LHCN-M2 (cell line): ENCODE measurements at places on chromosomes 3 and 15. TPM values are rescaled to one million over a fixed set of nuclear protein-coding genes. Genes with fewer than 3 reads are reported as not detected.

GRCh38 chr3:115085197-115085865 is 61.8 kb downstream of the ZBTB20 start:
- DNase-seq: peak; percentile 27

DNA sequence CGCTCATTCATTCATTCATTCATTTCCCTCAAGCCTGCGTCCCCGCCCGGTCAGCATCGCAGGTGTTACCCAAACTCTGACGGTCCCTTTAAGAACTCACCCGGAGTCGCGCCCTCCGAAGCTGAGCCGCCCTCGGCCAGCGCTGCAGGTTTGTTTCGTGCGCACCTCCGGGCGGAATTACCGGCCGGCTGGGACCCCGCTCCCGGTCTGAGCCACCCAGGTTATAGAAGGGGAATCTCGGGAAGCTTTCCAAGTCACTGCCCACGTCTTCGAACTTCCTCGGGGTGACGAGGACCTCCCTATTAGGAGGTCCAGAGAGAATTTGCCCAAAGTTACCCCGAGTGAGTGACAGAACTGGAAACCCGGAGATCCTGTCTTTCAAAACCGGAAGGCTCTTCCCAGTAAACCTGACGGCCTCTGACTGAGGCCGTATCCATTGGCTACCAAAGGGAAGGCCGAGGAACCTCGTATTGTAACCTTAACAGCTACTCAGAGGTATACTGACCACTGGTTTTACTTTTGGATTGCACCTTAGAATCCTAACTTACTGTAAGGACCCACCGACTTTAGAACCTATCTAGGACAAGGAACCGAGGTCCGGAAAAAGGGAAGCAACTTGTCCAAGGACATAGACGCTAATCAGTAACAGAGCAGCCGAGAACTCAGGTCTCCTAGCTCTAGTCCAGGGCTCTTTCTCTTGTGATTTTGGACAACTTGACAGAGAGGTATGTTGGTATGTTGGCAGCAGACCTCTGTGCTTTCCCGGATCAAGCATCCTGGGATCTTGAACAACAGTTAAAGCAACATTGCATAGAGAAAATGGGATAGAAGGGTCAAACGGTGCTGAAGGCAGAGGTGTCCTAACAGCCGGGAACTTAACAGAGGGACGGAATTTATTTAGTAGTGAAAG is 788 bp upstream of the DLG1 start:
- DNase-seq: no peak

DNA sequence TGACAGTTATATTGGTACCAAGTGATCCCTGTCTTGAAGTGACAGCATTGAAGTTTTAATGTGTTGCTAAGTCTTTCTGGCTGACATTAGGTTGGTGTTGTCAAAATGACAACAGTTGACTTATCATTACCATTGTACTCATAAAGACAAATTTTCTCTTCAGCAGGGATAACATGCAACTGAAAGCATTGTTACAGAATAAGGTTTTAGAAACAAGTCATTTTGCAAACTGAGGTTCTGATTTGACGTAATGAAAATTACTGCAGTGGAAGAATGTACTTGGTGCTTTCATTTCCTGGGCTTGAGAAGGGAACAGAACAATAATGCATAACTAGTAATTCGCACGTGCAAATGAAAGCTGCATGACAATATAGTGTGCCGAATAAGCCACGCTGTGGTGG is 75.1 kb downstream of the MOBP start:
- no peak for DNase-seq

DNA sequence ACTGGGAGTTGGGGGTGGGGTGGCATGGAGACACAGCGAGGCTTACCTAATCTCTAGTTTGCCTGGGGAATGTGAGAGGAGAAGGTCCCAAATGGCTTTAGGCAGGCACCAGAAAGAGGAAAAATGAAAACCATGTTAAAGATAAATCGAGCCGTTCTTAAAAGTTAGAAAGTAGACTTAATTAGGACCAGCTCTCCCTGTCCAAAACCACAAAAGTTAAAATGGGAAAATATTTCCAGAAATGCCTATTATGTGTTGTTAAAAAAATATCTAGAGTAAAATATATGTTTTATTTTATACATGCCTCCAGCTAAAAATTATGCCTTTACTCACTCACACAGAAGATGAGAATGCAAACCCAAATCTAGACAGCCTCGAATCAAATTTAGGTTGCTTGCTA is 50.1 kb downstream of the LRTM1 start:
- no peak for DNase-seq

DNA sequence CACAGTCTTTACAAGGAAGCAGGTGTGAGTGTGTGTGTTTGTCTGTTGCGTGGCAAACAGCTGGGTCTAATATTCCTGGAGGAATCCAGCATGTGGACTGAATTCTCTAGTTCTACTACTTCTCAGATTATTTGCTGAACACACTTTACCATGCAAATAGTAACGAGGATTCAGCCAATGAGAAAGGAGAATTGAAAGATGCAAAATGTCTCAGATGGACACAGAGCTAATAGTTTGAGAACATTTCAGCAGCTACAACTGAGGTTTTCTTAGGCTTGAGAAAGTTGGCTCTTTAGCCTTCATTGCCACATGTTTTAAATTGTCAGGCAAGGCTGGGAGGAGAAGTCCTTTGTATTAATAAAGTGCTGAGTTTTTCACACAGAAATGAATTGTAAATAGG is 568.0 kb upstream of the MDFIC2 start:
- DNase-seq: no peak

YEATS2 gene
- total RNA-seq: 28.3 and 29.2 TPM in 2 replicates

CILP gene
- under 0.01 and 0.17 TPM in 2 replicates for total RNA-seq

ZIC4 gene
- total RNA-seq: 1.1 and 3.4 TPM in 2 replicates
